ENCODE measurements at places on chromosomes 1 and 21.

GRCh38 chr1:36522021-36522420, 39.3 kb upstream of the CSF3R start:
- no peak for DNase-seq

GRCh38 chr1:3657578-3658230, 5.4 kb downstream of the TP73 start:
- DNase-seq = no peak

GRCh38 chr1:154014154-154014907, 23.8 kb downstream of the RPS27 start:
- DNase-seq = no peak

GRCh38 chr1:24673341-24673740, 30.2 kb downstream of the SRRM1 start:
- no peak for DNase-seq

DNA sequence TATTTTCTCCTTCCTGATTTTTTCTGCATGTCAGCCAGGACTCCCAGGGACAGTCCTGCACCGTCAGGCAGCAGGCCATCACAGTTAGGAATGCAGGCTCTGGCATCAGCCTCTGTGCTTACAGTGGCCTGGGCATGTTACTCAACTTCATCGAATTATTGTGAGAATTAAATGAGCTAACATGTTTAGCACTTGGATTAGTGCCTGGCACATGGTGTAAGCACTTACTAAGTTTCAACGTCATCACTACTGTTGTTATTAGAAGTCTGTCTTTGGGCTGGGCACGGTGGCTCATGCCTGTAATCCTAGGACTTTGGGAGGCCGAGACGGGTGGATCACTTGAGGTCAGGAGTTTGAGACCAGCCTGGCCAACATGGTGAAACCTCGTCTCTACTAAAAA, 45.1 kb downstream of the SCCPDH start:
- no peak for DNase-seq

GRCh38 chr1:165851034-165851658, 23.7 kb downstream of the UCK2 start:
- no peak for DNase-seq

GRCh38 chr1:205701891-205702290, 21.6 kb upstream of the SLC45A3 start:
- no peak for DNase-seq

GRCh38 chr1:2194898-2195673, 514 bp upstream of the FAAP20 start:
- peak; percentile 84 for DNase-seq

GRCh38 chr1:164693564-164694359, 134.8 kb downstream of the PBX1 start:
- no peak for DNase-seq

DNA sequence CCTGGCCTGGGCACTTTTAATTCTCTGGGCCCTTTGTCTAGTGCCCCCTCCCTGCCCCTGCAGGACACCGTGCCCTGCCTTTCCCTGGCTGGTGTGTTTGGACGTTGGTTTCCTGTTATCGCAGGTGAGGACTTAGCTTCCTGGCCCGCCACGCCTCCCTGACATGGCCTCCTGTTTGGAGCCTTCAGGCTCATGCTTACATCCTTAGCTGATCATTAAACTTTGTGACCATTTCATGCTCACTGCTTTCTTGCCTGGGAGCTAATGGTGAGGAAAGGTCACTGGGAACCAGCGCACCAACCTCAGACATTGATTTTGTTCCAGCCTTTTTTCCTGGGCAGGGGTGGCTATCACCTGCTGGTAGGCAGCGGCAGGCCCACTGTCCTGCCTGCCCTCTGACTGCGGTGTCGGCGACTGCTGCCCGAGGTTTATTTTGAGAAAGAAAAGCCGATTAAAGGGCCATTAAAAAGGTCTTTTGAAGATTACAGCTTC, 3.7 kb downstream of the PFKL start:
- DNase-seq = no peak

- DNase-seq = no peak
Measured at GRCh38 chr1:26081267-26082019, 14.0 kb upstream of the TRIM63 start.

- no peak for DNase-seq
Measured at GRCh38 chr1:24749886-24750285, 4.6 kb downstream of the CLIC4 start.

DNA sequence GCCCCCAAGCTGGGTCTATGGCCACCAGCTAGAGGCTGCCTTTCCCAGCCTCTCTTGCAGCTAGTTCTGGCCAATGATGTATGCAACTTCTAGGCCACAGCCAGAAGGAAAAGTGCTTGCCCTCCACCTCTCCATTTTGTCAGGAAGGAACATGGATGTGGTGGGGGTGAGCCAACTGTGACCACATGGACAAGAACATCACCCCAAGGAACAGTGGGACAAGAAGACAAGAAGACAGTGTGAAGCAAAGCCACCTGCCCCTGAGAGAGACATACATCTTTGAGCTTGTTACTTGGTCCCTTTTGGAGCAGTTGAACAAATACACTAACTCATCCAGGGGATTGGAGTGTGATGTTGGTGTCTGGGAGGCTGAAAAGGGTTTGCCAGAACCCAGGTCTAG, 105.8 kb upstream of the EDN2 start:
- DNase-seq = no peak

DNA sequence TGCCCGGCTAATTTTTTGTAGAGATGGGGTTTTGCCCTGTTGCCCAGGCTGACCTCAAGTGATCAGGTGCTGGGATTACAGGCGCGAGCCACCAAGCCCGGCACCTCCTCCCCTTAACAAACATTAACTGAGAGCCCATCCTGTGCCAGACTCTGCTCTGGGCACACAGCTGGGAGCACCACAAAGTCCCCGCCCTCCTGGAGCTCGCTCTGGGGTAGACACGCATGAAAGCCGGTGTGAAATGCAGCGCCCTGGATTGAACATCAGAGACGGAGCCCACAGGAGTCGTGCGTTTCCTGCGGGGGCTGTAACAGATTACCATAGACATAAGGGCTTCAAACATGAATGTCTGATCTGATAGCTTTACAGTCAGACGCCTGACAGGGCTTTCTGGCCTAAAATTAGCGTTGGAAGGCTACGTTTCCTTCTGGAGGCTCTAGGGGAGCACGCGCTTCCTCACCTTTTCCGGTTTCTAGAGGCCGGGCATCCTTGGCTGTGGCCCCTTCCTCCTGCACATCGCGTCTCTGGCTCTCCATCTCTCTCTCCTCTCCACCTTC, 14.3 kb downstream of the SLC27A3 start:
- DNase-seq = no peak

DNA sequence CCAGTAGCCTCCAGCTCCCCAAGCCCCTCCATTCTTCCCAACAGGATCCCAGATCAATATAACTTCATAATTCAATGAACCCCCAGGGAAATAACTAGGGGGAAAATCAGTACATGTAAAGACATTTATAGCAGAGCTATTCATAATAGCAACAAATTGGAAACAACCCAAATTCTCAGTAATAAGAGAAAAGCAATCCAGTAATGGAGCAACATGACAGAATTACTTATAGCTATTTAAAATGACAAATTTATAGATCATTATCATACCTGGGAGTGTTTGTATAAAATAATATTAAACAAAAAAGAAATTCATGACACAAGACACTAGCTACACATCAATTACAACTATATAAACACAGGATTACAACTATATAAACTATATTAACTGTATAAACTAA, 20.2 kb downstream of the PLEKHA6 start:
- no peak for DNase-seq

- DNase-seq = peak; percentile 45
Measured at GRCh38 chr1:45359882-45360513, 19.8 kb upstream of the MUTYH start.

- no peak for DNase-seq
Measured at GRCh38 chr1:17027403-17027802, 15.7 kb upstream of the ATP13A2 start.

- DNase-seq = peak; percentile 20
Measured at GRCh38 chr1:9289090-9289534, 3.6 kb upstream of the SPSB1 start.

DNA sequence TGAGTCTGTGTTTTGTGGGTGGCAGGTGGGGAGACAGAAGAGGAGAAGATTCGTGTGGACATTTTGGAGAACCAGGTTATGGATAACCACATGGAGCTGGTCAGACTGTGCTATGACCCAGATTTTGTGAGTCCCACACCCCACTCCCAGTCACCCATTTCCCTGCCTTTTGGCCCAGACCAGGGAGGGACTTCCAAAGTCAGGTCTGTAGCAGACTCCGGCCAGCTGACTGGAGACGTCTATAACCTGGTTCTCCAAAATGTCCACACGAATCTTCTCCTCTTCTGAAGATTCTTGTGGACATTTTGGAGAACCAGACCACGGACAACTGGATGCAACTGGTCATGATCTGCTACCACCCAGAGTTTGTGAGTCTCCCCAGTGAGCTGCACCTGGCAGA, 1.6 kb downstream of the GSTM5 start:
- no peak for DNase-seq

DNA sequence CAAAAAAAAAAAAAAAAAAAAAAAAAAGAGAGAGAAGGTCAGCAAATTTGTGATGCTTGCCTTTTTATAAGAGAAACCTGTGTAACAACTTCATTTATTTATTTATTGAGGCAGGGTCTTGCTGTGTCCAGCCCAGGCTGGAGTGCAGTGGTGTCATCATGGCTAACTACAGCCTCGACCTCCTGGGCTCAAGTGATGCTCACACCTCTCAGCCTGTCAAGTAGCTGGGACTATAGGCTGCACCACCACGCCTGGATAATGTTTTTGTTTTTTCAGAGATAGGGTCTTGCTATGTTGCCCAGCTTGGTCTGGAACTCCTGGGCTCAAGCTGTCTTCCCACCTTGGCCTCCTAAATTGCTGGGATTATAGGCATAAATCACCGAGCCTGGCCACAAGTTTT, 42.4 kb downstream of the DHCR24 start:
- DNase-seq = no peak

GRCh38 chr1:68051475-68051874, 1.0 kb upstream of the DIRAS3 start:
- DNase-seq = no peak

GRCh38 chr1:232635778-232636356, 5.9 kb upstream of the SIPA1L2 start:
- no peak for DNase-seq

GRCh38 chr21:27146268-27146667, 179.4 kb upstream of the ADAMTS5 start:
- DNase-seq = no peak

- DNase-seq = no peak
Measured at GRCh38 chr1:115052454-115053083, 22.9 kb downstream of the TSHB start.

DNA sequence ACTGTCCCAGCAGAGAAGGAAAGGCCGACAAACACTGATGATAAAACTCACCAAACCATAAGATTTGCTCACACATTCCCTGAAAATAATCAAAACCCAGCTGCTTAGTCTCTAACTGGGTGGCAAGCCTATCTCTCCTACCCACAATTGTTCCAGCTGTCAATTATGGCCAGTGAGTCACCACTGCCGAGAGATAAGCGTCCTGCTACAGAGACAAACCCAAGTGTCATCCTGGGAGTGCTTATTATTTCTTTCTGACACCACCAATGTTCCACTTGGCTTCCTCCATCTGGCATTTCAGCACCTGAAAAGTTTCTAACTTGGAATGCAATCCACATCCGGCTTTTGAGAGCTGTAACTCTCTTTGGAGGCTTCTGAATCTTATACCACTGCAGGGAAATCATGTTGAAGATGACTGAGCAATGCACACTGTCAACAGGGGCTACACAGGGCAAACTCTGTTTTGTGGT, 51.5 kb upstream of the VAV3 start:
- no peak for DNase-seq

DNA sequence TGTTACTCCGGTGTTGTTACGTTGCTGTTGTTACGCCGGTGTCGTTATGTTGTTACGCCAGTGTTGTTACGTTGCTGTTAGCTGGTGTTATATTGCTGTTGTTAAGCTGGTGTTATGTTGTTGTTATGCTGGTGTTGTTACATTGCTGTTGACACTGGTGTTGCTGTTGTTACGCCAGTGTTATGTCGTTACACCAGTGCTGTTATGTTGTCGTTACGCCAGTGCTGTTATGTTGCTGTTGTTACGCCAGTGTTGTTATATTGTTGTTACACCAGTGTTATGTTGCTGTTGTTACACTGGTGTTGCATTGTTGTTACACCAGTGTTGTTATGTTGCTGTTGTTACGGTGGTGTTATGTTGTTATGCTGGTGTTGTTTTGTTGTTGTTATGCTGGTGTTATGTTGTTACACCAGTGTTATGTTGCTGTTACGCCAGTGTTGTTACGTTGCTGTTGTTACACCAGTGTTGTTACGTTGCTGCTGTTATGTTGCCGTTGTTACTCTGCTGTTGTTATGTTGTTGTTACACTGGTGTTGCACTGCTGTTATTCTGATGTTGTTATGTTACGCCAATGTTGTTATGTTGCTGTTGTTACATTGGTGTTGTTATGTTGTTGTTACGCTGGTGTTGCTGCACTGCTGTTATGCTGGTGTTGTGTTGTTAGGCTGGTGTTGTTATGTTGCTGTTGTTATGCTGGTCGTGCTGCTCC, 25.6 kb downstream of the H6PD start:
- no peak for DNase-seq

- no peak for DNase-seq
Measured at GRCh38 chr1:238745069-238745468, 641.3 kb upstream of the CHRM3 start.
